ENCODE measurements at places on chromosomes 11 and 22.

- DNase-seq = peak; percentile 44
Observed at GRCh38 chr22:36334821-36335603, 52.8 kb downstream of the MYH9 start.

DNA sequence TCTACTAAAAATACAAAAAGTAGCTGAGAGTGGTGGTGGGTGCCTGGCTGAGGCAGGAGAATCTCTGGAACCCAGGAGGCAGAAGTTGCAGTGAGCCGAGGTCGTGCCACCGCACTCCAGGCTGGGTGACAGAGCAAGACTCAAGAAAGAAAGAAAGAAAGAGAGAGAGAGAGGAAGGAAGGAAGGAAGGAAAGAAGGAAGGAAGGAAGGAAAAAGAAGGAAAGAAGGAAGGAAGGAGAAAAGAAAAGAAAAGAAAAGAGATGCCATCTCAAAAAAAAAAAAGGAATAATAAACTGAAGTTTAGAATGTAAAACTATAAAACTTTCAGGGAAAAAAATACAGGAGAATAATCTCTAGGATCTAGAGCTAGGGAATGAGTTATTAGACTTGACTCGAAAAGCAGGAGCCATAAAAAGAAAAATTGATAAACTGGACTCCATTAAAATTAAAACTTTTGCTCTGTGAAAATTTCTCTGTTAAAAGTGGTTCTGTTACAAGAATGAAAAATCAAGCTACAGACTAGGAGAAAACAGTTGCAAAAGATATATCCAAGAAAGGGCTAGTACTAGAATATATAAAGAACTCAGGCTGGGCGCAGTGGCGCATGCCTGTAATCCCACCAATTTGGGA is 13.4 kb upstream of the SEPTIN5 start:
- DNase-seq = no peak

DNA sequence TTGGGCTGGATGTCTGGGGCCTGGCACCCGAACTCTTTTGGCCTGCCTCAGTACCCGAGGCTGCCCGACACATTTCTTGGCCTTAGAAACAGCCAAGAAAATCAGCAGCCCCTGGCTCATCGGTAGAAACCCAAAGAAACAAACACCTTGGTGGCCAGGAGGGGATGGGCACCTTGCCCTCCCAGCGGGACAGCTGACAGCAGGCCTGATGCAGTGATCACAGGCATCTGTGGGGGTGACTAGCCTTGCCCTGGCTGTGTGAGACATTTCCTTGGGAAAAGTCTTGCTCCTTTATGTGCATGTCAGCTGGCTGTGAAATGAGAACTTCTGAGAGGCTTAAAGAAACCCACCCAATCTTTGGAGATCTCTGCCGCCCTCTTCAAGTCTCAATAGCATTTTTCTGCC is 60.9 kb downstream of the SMIM38 start:
- no peak for DNase-seq

GRCh38 chr11:13685461-13686108 is 17.1 kb downstream of the FAR1 start:
- DNase-seq = no peak

DNA sequence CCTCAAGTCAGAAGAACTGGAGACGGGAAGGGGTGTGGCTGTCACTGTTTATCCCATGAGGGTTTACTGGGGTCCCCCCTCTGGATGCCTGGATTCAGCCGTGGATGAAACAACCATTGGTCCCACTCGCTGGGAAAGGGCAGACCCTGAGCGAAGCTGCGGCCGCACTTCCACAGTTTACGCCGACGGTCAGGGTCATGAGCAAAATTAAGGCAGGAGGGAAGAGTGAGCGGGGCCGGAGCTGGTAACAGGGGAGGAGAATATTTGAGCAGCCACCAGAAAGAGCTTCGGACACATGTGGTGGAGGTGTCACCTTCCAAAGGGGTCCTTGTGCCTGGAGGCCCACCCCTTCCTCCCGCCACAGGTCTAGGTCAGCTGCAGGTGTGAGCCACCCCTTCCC is 344.9 kb downstream of the BRD1 start:
- DNase-seq = no peak

- DNase-seq = no peak
Observed at GRCh38 chr22:42648368-42649245, 585 bp downstream of the CYB5R3 start.

- DNase-seq = no peak
Observed at GRCh38 chr22:47329727-47330650, 567.5 kb downstream of the TBC1D22A start.

DNA sequence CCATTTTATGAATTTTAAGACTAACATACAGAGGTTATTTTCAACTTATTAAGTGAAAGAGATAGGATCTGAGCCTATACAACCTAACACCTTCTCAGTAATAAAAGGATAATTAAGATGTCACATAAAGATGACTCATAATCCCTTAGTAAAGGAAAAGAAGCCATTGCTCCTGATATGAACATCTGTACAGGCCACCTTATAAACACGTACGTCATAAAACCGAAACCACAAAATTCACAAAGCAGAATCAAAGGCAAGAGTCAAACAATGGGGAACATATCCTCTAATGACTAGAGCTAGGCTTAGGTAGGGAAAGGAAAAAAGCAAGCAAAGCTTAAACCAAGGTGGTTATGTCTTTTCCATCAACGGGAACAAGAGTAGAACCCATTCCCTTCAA is 103.5 kb downstream of the KCNA4 start:
- no peak for DNase-seq

DNA sequence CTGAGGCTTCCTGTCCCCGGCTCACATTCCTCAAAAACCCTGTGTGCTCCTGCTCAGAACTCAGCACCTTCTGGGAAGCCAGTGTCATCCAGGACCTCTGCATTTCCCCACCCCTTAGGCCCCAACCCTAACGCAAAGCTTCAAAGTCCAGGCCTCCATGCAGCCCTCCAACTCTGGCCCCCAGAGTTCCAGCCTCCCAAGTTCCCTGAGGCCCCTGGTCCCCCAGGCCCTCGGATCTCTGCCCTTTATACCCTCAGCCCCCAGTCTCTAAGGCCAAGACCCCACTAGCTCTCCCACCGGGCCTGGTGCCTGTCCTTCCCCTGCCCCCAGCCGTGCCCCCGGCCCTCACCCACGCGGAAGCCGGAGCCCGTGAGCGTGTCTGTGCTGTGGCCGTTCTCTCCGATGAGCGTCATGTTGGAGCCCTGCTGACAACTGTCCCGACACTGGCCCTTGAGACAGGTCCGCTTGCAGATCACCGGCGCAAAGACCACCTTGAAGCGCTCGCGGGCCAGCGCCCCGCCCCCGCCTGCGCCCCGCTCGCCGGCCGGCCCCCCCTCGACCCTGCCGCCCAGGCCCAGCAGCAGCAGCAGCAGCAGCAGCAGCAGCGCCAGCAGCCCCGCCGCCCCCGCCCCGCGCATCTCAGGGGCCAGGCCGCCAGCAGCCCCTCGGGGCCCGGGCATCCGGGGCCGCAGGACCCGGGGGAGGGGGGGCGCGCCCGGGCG is 718 bp downstream of the LTBP3 start:
- DNase-seq = no peak

DNA sequence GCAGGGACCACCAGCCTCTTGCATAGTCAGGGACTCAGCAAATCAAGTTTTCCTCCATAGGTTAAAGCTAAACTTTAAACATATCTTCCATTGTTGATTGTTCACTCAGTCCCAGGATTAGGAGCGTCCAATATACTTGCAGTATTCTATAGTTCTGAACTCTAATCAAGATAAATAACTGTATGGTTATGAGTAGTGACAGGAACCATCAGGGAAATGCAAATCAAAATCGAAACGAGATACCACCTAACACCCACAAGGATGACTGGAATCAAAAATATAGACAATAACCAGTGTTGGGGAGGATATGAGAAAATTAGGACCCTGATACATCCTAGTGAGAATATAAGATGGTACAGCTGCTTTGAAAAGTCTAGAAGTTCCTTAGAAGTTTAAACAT is 190.0 kb downstream of the ETS1 start:
- no peak for DNase-seq

DNA sequence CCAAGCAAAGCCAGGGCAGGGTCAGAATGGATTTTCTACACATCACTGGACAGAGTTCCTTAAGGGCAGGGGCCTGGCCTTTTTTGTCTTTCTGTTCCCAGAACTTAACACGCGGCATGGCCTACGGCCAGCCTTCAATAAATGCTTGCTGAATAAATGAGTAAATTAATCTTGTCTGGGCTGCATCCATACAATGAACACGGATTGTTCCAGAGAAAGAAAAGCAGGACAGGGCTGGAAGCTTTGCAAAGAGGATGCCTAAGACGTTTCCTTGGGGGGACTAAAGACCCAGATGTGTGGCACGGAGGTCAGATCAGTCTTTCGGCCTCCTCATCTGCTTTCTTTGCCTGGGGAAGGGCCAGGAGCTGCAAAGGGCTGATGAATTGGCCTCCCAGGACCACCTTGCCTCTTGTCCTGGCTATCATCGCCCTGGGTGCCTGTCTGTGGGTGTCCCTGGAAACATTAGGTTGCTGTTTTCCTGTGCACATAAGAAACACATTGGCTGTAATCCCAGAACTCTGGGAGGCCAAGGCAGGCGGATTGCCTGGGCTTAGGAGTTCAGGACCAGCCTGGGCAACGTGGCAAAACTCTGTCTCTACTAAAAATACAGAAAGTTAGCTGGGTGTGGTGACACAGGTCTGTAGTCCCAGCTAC is 20.8 kb upstream of the RFPL3 start:
- no peak for DNase-seq

DNA sequence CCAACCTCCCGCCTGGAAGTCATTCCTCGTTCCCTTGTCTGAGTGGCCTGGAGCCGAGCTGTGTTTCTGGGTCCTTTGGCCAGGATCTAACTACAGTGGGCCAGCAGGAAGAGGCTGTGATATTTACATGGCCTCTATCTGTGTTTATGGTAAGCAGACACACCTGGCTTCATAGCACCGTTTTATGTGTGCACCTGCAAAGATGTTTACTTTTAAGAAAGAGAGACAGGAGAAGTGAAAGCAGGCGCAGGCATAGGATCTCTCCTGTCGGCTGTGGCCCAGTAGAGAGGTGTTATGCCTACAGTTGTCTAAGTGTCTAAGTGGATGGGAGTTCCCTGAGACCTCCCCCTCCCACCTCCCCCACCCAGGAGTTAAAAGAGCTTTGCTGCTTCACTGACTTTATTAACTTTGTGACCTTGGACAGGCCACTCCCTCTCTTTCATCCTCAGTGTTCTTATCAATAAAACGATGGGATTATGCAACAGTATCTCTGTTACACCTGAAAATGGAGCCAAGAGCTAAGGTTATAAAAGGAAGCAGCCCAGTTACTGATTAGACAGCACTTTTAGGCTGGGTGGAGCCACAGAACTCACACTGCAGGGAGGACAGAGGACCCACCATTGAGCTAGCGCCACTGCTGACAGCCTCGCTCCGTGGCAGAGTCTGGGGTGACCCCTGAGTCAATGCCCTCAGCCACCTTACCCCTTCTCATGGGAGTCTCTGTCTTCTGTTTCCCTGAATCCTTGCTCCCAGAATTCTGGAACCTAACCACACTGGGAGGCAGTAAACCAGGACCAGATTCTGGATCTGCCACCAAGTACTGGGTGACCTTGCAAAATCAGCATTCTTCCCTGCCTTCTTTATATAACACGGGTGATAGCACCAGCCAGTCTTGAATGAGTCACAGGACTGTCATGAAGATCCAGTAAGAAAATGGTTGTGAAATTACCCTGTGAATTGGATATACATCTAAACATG is 22.0 kb downstream of the ST14 start:
- DNase-seq = peak; percentile 60

DNA sequence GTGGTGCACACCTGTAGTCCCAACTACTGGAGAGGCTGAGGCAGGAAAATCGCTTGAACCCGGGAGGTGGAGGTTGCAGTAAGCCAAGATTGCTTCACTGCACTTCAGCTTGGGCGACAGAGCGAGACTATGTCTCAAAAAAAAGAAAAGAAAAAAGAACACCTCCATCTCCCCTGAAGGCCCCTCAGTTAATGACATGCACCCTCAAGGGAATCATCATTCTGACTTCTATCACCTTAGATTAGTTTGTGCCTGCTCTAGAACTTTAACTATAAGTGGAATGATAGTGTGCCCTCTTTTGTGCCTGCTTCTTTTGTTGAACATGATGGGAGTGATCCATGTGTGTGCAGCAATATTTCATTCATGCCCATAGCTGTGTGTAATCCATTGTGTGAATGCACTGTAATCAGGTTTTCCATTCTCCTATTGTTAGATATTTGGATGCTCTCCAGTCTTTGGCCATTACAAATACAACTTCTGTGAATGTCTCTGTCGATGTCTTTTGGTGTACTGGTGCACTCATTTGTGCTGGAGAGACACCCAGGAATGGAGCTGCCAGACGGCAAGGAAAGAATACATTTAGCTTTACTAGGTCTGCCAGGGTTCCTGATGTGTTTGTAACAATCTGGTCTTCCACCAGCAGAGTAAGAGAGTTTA is 883 bp upstream of the VPREB3 start:
- DNase-seq = no peak

- no peak for DNase-seq
Observed at GRCh38 chr11:115724666-115725065, 220.5 kb upstream of the CADM1 start.

- DNase-seq = peak; percentile 10
Observed at GRCh38 chr11:59668188-59668949, 468 bp downstream of the PATL1 start.

GRCh38 chr11:34284156-34284555 is 73.7 kb downstream of the ABTB2 start:
- DNase-seq = no peak

DNA sequence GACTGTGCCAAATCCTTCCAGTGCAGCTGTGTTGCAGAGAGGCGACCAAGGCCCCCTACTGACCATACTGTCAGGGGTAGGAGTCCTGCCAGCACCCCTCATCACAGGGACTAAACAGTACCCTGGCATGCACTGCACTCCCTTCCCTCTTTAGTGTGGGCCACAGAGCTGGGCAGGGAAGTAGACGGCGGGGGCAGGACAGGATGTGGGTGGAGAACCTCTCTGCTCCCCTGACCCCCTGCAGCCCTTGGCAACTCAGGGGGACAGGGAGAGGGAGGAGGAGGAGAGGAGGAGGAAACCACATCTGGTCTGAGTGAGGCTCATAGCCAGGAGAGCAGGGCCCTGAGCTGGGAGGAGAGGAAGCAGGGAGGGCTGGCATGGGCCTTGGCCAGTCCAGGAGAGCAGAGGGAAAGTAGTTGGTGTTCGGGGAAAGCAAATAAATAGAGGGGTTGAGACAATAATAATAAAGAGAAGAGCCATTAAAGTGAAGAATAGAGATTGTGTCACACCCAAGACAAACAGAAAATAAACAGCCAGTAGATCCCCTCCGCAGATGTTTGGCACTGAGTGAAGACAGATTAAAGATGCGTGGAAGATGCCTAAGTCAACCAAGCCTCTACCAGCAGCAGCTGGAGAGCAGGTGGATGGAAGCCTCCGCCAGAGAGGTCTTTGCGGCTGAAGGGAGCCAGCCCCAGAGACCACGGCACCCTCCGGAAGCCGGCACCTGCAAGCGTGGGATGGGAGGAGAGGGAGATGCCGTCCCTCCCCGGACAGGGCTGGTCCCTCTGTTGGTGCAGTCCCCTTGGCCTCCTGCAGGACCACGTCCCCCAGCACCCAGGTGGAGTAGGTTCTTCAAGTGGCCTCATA is 61.5 kb downstream of the RPUSD4 start:
- DNase-seq = no peak
